Stimulated activated naive CD8-positive, alpha-beta T cell treated with anti-CD3 and anti-CD28 coated beads, Interleukin-15, amount 100 ng/mL, for 72 hours (primary cell): ENCODE measurements at places on chromosomes 12 and 14.
A peak's percentile ranks its signal among the peaks of the same experiment; 100 is the strongest.

DNA sequence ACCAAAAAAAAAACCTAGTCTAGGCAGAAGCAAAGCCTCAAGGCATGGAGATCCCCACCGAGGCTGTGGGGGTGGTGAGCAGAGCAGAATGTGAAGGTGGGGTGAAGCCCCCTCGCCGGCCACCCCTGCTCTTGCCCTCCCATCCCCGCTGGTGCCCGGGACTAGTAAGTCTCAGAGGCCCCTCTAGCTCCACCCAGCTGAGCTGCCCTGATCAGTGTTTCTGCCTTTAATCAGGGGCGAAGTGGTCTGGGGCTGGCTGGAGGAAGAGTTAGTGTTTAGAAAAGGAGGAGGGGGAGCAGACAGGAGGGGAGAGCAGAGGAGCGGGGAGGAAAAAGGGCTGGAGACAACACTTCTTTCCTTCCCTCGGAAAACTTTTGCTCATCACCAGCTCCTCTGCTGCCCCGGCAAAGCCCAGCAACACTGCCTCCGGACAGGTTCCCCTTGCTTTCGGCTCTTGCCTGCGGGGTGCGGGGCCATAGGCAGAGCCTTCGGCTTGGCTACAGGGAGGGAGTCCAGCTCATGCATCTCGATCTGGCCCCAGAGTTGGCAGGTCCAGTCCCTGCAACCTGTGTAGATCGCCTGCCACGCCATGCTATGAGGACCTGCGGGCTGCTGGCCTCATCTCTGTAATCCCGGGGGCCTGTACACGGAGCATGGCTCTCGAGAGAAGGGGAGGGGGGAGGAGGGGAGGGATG is 3.4 kb upstream of the DLK1 start:
- DNase-seq: no peak

- DNase-seq: no peak
These were observed 70.4 kb upstream of the SLCO1C1 start for GRCh38 chr12:20624718-20625117.

GRCh38 chr14:65926504-65926903 is 514.0 kb downstream of the FUT8 start:
- no peak for DNase-seq

GRCh38 chr12:55996201-55996714 is 818 bp upstream of the SUOX start:
- DNase-seq: peak; percentile 55

DNA sequence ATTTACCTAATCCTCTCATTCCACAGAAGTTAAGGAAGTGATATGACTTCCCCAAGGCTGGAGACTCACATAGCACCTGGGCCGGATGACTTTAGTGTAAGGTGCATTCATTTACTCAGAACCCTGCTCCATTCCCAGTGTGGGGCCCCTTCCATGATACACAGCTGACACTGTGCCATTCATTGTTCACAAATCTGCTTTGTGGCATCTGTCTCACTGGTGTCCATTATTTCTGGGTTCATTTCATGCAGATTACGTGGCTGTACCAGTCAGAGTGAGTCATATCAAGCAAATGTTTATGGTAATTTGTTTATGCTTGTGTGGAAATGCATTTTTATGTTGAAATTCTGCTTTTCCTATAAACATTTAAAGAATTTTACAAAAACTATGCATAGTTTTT is 5.2 kb downstream of the ANO4 start:
- no peak for DNase-seq

- no peak for DNase-seq
These were observed 9.7 kb downstream of the RTRAF start for GRCh38 chr14:51999084-51999483.

GRCh38 chr12:107457362-107457935 is 228.2 kb upstream of the PWP1 start:
- DNase-seq: no peak

DNA sequence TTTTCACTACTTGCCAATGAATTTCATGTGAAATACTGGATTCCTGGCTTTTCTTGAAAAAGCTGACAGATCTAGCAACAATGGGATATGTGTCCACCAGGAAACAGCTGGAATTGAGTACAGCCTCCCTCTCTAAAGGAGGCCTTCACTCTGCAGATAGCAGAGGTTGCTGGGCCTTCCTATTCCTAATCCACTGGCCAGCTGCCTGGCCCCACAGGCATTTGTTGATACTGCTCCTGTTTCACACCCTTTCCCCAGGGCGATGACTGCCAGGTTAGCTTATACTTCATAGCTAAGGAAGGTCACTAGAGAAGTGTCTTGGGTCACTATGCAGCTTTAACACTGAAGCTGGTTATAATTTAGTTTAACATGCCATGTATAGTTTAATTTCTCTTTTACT is 87.5 kb upstream of the PDZRN4 start:
- no peak for DNase-seq
